AG09319 (cell line): ENCODE measurements at places on chromosomes 16 and 17.

- DNase-seq = no peak
These were observed 8.2 kb upstream of the SALL1 start for GRCh38 chr16:51159296-51159695.

GRCh38 chr16:57104706-57105105, 12.3 kb downstream of the CPNE2 start:
- no peak for DNase-seq

GRCh38 chr16:31874366-31875111, 932 bp downstream of the ZNF267 start:
- DNase-seq = no peak

DNA sequence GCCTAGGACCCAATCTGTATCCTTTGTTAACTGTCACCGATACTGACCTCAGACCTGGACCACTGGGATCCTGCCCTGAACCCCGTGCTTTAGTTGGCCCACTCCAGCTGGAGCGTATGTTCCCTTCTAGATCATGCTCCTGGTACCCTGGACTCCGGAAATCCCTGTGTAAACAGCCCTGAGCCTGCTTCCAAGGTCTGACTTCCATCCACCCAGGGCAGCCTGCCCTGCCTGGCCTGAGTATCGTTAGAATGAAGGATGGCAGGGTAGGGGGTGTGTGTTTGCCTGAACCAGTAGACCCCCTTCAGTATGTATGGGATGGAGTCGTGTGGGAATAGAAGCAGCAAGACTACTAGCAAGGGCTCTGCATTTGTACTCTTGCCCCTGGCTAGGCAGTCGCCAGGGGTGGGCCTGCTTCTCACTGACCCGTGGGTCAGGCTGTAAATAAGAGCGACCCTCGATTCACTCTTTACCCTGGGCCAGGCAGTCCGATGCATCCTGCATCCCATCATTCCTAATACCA, 691 bp upstream of the TMEM98 start:
- no peak for DNase-seq

- DNase-seq = no peak
These were observed 1.7 kb downstream of the PER1 start for GRCh38 chr17:8150194-8151119.

DNA sequence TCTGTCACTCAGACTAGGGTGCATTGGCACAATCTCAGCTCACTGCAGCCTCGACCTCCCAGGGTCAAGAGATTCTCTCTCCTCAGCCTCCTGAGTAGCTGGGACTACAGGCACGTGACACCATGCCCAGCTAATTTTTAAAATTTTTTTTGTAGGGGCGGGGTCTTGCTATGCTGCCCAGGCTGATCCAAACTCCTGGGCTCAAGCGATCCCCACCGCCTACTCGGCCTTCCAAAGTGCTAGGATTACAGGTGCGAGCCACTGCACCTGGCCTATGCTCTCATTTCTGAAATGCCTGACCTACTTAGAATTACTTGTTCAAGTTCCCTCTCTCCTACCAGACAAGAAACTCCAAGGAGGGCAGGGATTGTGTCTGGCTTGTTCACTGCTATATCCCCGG, 5.1 kb upstream of the GP2 start:
- DNase-seq = no peak

GRCh38 chr17:70636517-70637133, 467.3 kb downstream of the KCNJ2 start:
- DNase-seq = no peak

DNA sequence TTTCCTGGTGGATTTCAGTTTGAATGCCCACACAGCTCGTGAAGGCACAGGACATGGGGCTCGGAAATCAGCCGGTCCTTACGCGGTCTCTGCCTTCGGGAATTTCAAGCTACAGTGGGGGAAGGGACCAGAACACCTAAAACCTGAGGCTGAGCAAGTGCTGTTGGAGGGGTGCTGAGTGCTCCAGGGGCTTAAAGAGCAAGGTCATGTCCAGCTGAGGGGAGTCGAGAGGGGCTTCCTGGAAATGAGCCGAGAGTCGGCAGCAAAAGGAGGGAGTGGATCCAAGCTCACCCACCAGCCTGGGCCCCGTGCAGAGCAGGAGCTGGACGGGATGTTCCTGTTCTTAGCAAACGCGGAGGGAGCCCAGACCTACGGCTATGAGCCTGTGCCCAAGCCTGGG, 73.2 kb upstream of the RPL38 start:
- no peak for DNase-seq

- DNase-seq = no peak
These were observed 100.0 kb downstream of the WWOX start for GRCh38 chr16:78199325-78200022.
